Mammary epithelial cell (primary cell): ENCODE measurements at places on chromosomes 6 and 20.

GRCh38 chr6:77774457-77774856 is 121.6 kb downstream of the MEI4 start:
- no peak for DNase-seq

DNA sequence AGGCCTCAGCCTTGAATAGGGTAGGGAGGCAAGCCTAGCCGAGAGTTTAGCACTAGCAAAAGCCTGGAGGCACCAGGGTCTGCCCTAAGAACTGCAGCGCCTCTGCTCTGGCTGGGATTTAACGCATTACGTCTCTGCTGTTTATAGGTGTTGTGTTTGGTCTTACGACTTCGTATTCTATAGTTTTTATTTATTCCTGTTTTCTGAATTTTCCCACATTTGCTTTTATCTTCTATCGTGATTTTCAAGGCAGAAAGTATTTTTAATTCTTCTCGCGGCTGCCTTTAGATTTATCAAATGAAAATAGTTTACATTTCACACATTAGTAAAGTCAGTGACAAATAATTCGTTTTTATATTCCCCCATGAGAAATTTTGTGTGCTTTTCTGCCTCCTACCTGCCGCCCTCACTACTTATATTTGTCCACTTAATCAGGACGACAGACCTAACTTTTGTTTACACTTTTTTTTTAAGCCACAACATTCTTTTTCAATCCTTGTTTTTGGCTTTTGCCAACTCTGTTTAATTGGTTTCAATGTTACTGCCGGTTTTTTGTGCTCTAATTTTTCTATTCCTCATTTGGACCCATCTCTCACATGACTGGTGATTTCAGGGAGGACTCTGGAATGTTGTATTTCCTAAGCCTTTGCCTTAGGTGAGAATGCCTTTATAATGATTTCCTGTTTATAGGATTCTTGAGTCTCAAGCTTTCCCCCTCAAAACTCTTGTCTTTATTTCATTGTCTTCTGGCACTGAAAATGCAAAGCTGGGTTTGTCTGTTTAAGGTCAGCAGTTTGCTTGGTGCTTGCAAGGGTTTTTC is 1.3 kb upstream of the LZTS3 start:
- DNase-seq = no peak

GRCh38 chr6:84779917-84780316 is 15.5 kb upstream of the TBX18 start:
- DNase-seq = no peak

GRCh38 chr6:44489910-44490604 is 102.6 kb downstream of the CDC5L start:
- DNase-seq = peak; percentile 95
